CD8-positive, alpha-beta memory T cell (primary cell): ENCODE measurements at places on chromosomes 1 and 21. TPM values are rescaled to one million over a fixed set of nuclear protein-coding genes. Genes with fewer than 3 reads are reported as not detected.

- H3K4me1 ChIP-seq = no peaks in the 10 kb centered on the region
- H3K27me3 ChIP-seq = no peaks in the 10 kb centered on the region
- H3K36me3 ChIP-seq = no peaks in the 10 kb centered on the region
- H3K27ac ChIP-seq = no peak overlapping the region
- H3K4me3 ChIP-seq = no peak overlapping the region
Observed at GRCh38 chr1:201260236-201260590, 23.1 kb upstream of the PKP1 start.

CELA3A gene
- total RNA-seq = not detected

DNA sequence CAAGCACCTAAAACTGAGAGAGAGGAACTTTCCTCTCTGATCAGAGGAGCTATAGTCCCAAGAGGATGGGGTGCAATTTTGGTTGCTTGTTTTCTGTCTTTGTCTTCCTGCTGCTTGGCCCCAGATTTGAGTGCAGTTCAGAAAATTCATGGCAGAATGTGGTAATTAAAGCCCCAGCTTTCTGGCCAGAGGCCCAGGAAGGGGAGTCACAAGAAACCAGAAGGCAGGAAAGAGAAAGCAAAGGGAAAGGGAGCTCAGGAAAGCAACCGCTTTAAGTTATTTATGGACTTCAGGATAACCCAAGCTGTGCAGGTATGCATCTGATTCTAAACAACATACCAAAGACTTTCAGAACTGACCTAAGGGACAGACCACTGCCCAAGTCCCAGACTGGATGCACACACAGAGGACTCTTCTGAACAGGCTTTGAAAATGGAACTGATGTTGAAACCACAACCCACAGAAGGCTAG, 88.8 kb downstream of the ST3GAL3 start:
- DNase-seq = no peak
- H3K27ac ChIP-seq = no peak overlapping the region
- H3K36me3 ChIP-seq = no peaks in the 10 kb centered on the region
- H3K4me3 ChIP-seq = no peak overlapping the region
- H3K27me3 ChIP-seq = no peaks in the 10 kb centered on the region

RNF223 gene
- not detected for total RNA-seq

DNA sequence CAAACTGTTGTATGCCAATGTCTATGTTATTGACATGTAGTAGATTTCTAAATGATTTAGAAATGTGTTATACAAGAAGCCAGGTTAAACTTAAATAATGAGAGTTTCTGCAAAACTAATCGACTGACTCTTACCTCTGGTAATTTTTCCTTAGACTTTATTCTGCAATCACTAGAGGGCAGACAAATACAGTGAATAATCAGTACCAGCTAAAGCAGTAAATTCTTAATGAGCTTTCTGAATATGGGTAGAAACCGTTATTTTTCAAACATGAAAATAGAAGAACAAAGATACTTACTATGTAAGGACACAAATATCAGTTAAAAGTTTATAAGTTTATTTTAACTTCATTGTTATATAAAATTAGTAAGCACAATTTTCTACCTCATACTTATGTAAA, 97.9 kb upstream of the RGS1 start:
- H3K4me3 ChIP-seq = no peak overlapping the region
- no peak overlapping the region for H3K27ac ChIP-seq
- no peaks in the 10 kb centered on the region for H3K4me1 ChIP-seq
- no peaks in the 10 kb centered on the region for H3K27me3 ChIP-seq
- H3K36me3 ChIP-seq = no peaks in the 10 kb centered on the region
- peak; percentile 19 for DNase-seq

LCE1C gene
- total RNA-seq = not detected

IFNAR2 gene
- 26.4 TPM for total RNA-seq

RAB42 gene
- 0.35 TPM for total RNA-seq

GBP4 gene
- 26.6 TPM for total RNA-seq

CCDC185 gene
- total RNA-seq = not detected

RPTN gene
- total RNA-seq = not detected

DNA sequence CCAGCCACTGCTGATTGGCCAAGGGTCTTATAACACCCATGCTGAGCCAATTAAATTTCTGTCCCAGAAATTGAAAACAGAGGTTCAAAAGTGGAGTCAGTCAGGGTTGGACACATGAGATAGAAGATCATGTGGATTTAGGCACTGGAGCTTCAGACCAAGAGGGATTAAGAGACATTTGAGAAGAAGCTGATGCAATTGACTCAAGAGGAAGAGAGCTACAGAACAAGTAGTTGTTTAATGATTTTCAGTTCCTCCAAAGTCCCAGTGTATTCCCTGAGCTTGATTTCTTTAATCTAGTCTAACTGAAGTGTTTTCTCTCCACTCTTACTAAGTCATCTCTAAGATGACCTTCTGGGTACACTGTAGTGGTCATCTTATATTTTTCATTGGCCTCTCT, 227.1 kb downstream of the DUSP10 start:
- no peaks in the 10 kb centered on the region for H3K36me3 ChIP-seq
- DNase-seq = no peak
- no peaks in the 10 kb centered on the region for H3K4me1 ChIP-seq
- no peak overlapping the region for H3K4me3 ChIP-seq
- no peak overlapping the region for H3K27ac ChIP-seq
- no peaks in the 10 kb centered on the region for H3K27me3 ChIP-seq

GRCh38 chr1:186494832-186495271, 33.9 kb upstream of the PDC start:
- no peaks in the 10 kb centered on the region for H3K27me3 ChIP-seq
- no peaks in the 10 kb centered on the region for H3K36me3 ChIP-seq
- DNase-seq = no peak
- H3K4me1 ChIP-seq = no peaks in the 10 kb centered on the region
- H3K27ac ChIP-seq = no peak overlapping the region
- H3K4me3 ChIP-seq = no peak overlapping the region

CSMD2 gene
- total RNA-seq = not detected

NR5A2 gene
- not detected for total RNA-seq

- no peaks in the 10 kb centered on the region for H3K4me1 ChIP-seq
- no peak overlapping the region for H3K27ac ChIP-seq
- H3K4me3 ChIP-seq = no peak overlapping the region
- no peaks in the 10 kb centered on the region for H3K27me3 ChIP-seq
Observed at GRCh38 chr1:56446531-56447098, 132.7 kb downstream of the PLPP3 start.

LPAR3 gene
- 0.85 TPM for total RNA-seq

GRCh38 chr1:212291505-212292134, 6.4 kb downstream of the PPP2R5A start:
- H3K27ac ChIP-seq = no peak overlapping the region
- no peak for DNase-seq
- H3K27me3 ChIP-seq = no peaks in the 10 kb centered on the region

HENMT1 gene
- total RNA-seq = 29.6 TPM

DNA sequence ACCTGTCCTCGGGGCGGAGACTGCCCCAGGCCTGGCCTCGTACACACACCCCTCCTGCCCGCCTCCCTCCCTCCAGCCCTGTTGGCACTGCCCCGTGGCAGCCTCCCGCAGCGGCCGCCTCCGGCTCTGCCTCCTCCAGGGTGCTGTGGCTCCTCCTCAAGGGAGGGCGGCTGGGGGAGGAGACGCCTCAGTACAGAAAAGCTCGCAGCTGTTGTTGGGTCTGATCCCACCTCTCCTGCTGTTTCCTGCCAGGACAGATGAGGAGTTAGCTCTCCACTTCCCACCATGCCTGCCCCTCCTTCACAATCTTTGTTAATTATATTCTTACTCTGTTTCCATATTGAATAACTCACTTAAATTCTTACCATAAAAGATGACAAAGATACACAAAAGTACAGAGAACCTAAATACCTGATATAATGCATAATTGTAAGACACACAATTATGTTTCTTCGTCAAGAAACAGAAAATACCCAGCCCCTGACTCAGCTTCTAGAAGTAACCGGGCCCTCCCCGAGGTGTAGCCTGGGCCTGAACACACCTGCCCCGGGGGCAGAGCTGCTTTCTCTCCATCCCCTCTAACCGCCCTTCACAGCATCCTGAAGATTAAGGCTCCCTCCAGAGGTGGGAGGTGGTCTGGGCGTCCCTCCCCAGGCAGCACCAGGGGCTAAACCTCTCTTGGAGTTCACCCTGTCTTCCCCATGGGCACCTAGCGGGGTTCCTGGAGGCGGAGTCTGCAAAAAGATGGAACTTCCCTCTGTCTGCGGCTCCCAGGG, 30.6 kb upstream of the COL6A1 start:
- H3K27ac ChIP-seq = no peak overlapping the region
- no peak for DNase-seq
- H3K4me1 ChIP-seq = no peaks in the 10 kb centered on the region
- no peaks in the 10 kb centered on the region for H3K27me3 ChIP-seq
- H3K4me3 ChIP-seq = no peak overlapping the region
- no peaks in the 10 kb centered on the region for H3K36me3 ChIP-seq

- no peak overlapping the region for H3K27ac ChIP-seq
- H3K36me3 ChIP-seq = no peaks in the 10 kb centered on the region
- H3K4me3 ChIP-seq = no peak overlapping the region
- DNase-seq = no peak
- H3K27me3 ChIP-seq = no peaks in the 10 kb centered on the region
Observed at GRCh38 chr1:217554849-217555248, 76.0 kb downstream of the GPATCH2 start.

GRCh38 chr1:183814121-183814681, 9.3 kb downstream of the RGL1 start:
- no peak for DNase-seq
- H3K4me3 ChIP-seq = no peak overlapping the region
- no peaks in the 10 kb centered on the region for H3K36me3 ChIP-seq

- DNase-seq = no peak
- no peaks in the 10 kb centered on the region for H3K4me1 ChIP-seq
- no peak overlapping the region for H3K27ac ChIP-seq
- no peak overlapping the region for H3K4me3 ChIP-seq
- no peaks in the 10 kb centered on the region for H3K36me3 ChIP-seq
Observed at GRCh38 chr1:204177133-204177532, 11.0 kb upstream of the REN start.

DNA sequence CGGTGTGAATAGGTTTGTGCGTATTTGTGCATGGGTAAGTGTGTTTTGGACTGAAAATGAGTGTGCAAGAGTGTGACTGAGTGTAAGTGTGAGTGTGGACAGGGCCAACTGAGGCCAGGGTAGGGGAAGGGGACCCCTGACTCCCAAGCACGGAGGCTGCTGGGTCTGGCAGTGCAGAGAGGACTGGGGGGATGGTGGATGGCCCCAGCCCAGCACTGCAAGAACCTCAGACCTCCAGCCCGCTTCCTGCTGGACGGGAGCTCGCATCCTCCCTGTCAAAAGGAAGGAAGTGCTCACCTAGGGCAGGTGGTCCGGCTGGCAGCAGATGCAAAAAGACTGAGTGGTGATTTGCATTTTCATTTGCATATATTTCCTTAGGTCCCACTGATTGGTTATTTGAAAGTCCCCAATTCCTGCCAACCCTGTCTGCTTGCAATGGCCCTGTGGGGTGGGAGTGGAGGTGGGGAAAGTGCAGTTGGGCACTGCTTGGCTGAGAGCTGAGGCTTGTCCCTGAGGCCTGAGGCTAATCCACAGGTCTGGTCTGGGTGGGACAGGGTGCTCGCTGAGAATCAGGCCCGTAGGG, 42.8 kb upstream of the CASZ1 start:
- no peak overlapping the region for H3K27ac ChIP-seq
- H3K27me3 ChIP-seq = peaks cover 5% of the 10 kb centered on the region
- H3K36me3 ChIP-seq = no peaks in the 10 kb centered on the region
- DNase-seq = no peak
- H3K4me1 ChIP-seq = no peaks in the 10 kb centered on the region

GRCh38 chr1:216580538-216581057, 142.6 kb downstream of the ESRRG start:
- no peak for DNase-seq
- H3K36me3 ChIP-seq = no peaks in the 10 kb centered on the region
- H3K4me3 ChIP-seq = no peak overlapping the region
- no peak overlapping the region for H3K27ac ChIP-seq

DNA sequence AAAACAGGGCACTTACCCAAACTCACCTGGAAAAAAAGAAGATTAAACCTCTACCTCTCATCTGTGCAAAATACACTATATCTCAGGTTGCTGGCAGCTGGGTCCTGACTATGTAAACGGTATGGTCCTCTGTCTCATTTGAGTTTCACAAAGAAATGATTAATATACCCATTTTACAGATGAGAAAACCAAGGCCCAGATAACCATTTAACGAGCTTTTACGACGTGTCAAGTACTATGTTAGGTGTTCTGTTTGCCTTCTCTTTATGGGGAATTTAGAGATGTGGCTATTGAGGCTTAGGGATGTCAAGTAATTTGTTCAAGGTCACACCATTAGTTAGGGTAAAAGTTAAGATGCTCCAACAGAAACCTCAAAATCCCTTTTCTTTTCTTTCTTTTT, 140.4 kb upstream of the USP24 start:
- H3K36me3 ChIP-seq = no peaks in the 10 kb centered on the region
- no peaks in the 10 kb centered on the region for H3K4me1 ChIP-seq
- no peak overlapping the region for H3K4me3 ChIP-seq
- DNase-seq = no peak

HSPG2 gene
- 0.72 TPM for total RNA-seq

SLAMF6 gene
- 28.3 TPM for total RNA-seq
